ENCODE measurements at places on chromosomes 16 and 17. TPM values are rescaled to one million over a fixed set of nuclear protein-coding genes. Genes with fewer than 3 reads are reported as not detected.

DNA sequence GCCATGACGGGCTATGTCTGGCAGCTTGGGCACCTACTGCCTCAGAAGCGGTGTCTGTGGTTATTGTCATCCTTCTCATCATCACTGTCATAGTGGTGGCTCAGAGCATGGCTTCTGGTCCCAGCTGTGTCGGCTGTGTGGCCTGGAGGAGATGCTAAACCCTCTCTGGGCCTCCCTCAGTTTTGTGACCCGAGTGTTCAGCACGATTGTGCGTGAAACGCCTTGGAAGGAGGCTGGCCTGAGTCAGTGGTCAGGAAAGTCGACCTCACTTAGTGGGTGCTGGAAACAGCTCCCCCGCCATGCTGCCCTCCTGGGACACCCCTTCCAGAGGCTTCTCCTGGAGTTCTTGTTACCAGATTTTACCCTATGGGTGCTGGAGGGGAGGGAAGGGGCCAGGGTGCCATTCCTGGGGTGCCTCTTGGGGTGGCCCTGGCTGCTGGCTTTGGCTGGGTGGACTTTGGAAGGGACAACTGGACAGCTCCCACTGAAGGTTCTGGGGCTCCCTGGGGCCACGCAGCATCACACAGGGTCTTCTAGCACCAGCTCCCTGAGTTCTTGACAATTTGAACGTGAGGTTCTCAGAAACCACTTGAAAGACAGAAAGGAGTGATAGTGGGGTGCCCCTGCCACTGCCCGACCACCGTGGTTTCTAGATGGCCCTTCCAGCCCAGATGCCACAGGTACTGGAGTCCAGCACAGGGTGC lies 226.5 kb upstream of the GSE1 start:
- peaks cover 8% of the 10 kb centered on the region for H3K4me1 ChIP-seq
- no peak for DNase-seq
- no peak overlapping the region for H3K27ac ChIP-seq
- H3K27me3 ChIP-seq, result no peaks in the 10 kb centered on the region
- H3K36me3 ChIP-seq, result no peaks in the 10 kb centered on the region

- peak overlapping the region; percentile 93 for H3K27ac ChIP-seq
- H3K36me3 ChIP-seq, result peaks cover 76% of the 10 kb centered on the region
- DNase-seq, result no peak
- H3K27me3 ChIP-seq, result no peaks in the 10 kb centered on the region
- peaks cover 4% of the 10 kb centered on the region for H3K4me1 ChIP-seq
- H3K4me3 ChIP-seq, result no peak overlapping the region
Observed at GRCh38 chr17:915538-916201, 63.9 kb downstream of the NXN start.

DNA sequence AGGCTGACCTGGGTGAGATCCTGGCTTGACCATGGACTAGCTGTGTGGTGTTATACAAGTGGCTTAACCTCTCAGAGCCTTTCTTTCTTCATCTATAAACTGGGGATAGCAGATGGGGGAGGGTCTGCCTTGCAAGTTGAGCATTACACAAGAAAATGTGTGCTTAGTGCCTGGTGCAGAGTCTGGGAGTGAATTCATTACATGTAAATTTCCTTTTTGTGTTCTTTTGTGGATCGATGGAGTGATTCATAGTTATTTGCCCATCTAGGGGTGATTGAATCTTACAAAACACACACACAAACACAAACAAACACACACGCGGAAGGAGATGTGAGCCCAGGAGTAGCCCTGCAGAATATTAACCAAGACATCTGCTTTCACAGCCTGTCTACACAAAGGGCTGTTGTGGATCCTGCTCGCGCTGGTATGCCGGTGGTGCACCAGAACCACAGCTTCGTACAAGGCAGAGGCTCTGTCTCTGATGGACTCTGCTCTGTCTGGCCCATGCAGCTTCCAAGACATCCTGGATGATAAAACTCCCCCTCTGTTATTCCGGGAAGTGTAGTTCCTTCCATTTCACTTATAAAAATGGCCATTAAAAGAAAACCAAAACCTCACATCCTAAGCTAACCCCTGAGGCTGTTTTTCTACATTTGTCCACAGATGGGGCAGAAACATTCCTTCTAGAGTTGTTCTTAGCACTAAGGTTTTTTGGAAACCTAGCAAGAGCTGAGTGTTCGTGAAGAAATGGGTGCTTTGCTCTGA lies 86.1 kb downstream of the UTP18 start:
- DNase-seq, result no peak
- no peak overlapping the region for H3K27ac ChIP-seq
- H3K27me3 ChIP-seq, result no peaks in the 10 kb centered on the region
- H3K4me3 ChIP-seq, result no peak overlapping the region
- H3K36me3 ChIP-seq, result no peaks in the 10 kb centered on the region
- peaks cover 3% of the 10 kb centered on the region for H3K4me1 ChIP-seq

- no peaks in the 10 kb centered on the region for H3K4me1 ChIP-seq
- H3K27me3 ChIP-seq, result peaks cover 9% of the 10 kb centered on the region
- H3K36me3 ChIP-seq, result no peaks in the 10 kb centered on the region
Observed at GRCh38 chr17:33113276-33113990, 121.8 kb downstream of the SPACA3 start.

DNA sequence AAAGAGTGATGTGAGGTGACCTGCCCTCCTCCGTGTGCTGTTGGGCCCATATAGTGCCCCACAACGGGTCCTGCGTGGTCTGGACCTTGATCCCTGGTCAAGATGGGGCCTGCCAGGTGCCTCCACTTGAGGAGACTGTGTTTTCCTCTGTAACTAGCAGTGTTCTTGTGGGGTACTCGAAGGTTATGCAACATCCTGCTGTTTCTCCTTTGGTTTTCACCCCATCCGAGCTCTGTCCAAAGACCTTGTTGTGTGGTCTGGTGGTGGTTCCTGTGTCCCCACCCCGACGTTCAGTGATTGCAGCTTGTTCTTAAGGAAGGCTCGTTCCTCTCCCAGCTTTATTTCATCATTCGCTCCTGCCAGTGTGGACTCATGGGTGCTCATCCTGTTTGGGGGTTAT lies 38.7 kb upstream of the ZNF750 start:
- H3K4me1 ChIP-seq, result peaks cover 3% of the 10 kb centered on the region
- no peaks in the 10 kb centered on the region for H3K27me3 ChIP-seq
- H3K27ac ChIP-seq, result no peak overlapping the region
- no peak for DNase-seq

TCAP gene
- total RNA-seq, result 1.4 TPM

- peak; percentile 26 for DNase-seq
- peaks cover 53% of the 10 kb centered on the region for H3K36me3 ChIP-seq
- H3K4me1 ChIP-seq, result peaks cover 3% of the 10 kb centered on the region
- no peaks in the 10 kb centered on the region for H3K27me3 ChIP-seq
- H3K27ac ChIP-seq, result no peak overlapping the region
- H3K4me3 ChIP-seq, result no peak overlapping the region
Observed at GRCh38 chr17:59038734-59039133, 67.9 kb downstream of the TRIM37 start.

DNA sequence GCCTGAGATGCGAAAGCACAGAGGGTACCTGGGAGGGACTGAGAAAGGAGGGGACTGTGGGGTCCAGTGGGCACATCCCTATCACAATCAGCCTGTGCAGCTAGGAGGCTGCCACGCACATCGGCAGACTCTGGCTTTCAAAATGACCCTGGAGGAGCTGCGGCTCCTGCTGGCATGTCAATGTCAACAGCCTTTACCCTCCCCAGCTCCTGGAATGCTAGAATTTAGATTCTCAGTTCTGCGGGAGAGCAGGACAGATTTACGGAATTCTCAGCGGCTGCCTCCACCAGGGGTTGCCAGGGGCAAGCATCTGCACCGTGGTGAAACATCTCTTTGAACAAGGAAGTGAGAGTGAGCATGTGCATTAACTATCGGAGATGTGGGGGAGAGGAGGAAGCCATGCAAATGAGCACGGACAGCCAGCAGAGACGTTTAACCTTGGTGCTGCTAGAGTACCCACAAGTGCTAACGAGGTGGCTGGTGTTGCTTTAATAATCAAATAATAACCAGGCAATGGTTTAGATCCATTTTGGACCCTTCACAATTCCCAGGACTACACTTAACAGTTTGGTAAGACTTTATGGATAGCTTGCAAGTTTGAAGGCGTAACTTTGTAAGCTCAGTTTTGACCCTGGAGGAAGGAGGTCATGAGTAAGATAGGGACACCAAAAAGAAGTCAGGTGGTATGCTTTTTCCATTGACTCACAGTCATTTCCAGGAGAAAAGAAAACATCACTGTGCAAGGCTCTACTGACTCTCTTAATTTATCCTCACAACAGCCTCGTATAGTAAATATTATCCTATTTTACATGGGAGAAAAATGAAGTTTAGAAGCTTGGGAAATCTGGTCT lies 54.1 kb downstream of the XYLT1 start:
- peak; percentile 78 for DNase-seq
- peak overlapping the region; percentile 59 for H3K4me3 ChIP-seq
- H3K27me3 ChIP-seq, result no peaks in the 10 kb centered on the region

DNA sequence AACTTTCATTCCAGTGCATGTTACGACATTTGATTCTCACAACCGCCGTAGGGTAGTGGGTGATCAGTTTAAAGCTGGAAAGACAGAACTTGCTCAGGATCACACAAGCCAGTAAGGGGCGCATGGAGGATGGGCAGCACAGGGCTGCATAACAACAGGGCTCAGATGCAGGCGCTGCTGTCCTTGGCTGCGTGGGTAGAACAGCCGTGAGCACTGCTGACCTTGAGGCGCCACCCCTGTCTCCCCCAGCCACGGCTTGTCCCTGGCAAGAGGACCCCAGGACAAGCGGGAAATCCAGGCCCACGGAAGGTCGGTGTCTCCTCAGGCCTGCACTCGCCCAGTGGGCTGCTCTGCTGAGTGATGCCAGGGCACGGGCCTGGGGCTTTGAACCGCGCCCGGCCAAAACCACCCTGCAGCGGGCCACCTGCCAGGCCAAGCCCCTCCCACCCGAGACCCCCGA lies 84.7 kb downstream of the LMF1 start:
- H3K27ac ChIP-seq, result no peak overlapping the region
- no peaks in the 10 kb centered on the region for H3K4me1 ChIP-seq
- no peak overlapping the region for H3K4me3 ChIP-seq
- no peaks in the 10 kb centered on the region for H3K27me3 ChIP-seq
- H3K36me3 ChIP-seq, result no peaks in the 10 kb centered on the region

DNA sequence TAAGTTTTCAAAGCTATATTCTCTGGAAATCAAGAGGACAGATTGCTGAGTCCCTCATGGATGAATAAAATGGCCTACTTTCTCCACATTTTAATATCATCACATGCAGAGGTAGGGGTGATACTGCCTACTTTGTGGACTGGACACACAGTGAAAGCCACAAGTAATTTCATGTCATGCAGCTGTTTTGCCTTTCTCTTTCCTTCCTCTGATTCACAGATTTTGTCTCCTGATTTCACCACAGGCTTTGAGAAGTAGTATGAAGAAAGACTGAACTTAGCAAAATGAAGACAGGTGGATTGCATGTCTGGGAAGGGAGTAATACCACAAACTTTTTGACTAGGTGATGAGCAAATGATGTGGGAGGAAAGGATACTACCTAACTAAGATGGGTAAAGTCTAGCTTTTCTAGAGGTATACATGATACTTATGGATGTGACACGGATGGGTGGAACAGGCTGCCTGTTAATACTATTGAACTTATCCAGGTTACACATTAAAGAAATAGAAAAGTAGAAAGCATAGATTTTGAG lies 478.4 kb upstream of the GOT2 start:
- no peak overlapping the region for H3K27ac ChIP-seq
- DNase-seq, result no peak
- H3K36me3 ChIP-seq, result no peaks in the 10 kb centered on the region
- no peaks in the 10 kb centered on the region for H3K27me3 ChIP-seq
- H3K4me1 ChIP-seq, result peaks cover 9% of the 10 kb centered on the region

DNA sequence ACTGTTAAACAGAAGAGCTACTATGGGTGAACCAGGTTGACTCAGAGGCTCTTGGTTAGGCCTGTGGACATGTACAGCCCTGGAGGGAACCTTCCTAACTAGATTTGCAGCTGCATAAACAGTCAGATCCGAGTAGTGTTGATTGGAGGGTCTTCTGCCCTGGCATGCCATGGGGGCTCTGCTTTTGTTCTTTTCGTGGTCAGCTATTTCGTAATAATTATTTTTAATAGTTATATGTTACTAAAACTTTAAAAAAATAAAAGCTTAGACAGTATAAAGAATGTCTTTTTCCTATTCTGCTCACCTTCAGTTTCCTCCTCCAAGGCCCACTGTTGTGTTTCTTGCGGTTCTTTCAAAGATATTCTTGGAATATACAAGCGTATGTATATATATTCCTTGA lies 67.4 kb upstream of the CLEC18A start:
- H3K4me1 ChIP-seq, result no peaks in the 10 kb centered on the region
- no peak overlapping the region for H3K4me3 ChIP-seq
- no peak for DNase-seq
- H3K27ac ChIP-seq, result no peak overlapping the region
- peaks cover 12% of the 10 kb centered on the region for H3K36me3 ChIP-seq

TSC2 gene
- 192 TPM for total RNA-seq

SLC16A6 gene
- 1.5 TPM for total RNA-seq

GRCh38 chr17:64025732-64026294 lies 5.4 kb upstream of the ICAM2 start:
- DNase-seq, result peak; percentile 97
- H3K27ac ChIP-seq, result no peak overlapping the region
- H3K4me3 ChIP-seq, result no peak overlapping the region

GRCh38 chr16:66229651-66230050 lies 136.8 kb upstream of the CDH5 start:
- no peaks in the 10 kb centered on the region for H3K36me3 ChIP-seq
- H3K4me3 ChIP-seq, result no peak overlapping the region
- no peaks in the 10 kb centered on the region for H3K4me1 ChIP-seq
- no peak overlapping the region for H3K27ac ChIP-seq

GRAP gene
- total RNA-seq, result not detected

DNA sequence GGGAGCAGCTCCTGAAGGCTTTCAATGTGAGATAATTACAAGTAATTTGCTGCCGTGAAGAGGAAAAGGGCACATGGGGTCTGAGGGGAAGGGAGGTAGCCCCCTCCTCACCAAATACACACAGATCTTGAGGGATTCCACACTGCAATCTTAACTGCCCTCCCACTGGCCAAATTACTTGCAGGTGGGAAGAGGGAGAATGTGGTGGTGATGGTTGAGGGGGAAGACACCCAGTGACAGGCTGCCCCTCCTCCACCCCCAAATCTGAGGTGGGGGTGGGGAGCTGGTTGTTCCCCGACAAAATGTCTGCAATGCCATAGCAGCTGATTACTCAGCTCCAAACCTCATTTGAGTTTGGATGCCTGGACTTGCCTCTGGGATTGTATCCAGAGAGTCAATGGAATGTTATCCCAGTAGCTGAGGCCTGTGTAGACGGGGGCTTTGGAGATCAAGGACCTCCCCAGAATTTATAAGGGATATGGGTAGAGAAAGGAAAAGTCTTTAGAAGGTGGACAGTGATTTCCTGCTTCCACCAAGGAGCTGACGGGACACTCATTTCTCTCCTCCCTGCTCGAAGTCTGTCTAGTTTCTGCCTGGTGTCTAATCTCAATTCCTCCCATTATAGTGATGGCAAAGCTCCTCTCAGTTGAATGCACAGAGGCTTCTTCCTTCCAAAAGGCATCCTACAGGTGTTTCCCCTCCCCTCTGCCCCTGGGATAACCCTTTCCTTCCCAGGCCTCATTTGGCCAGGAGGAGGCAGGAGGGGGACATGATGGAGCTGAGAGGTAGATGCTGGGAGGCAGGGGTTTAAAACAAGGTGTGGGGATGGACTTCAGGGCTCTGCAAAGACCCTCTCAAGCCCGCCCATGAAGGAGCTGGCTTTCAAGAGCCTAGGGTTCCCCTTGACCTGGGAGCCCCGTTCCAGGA lies 8.7 kb downstream of the DLX4 start:
- peak; percentile 82 for DNase-seq
- H3K27me3 ChIP-seq, result peaks cover 63% of the 10 kb centered on the region
- H3K36me3 ChIP-seq, result no peaks in the 10 kb centered on the region
- H3K27ac ChIP-seq, result no peak overlapping the region
- H3K4me3 ChIP-seq, result no peak overlapping the region

ABCA9 gene
- not detected for total RNA-seq

Data from endodermal cell (in vitro differentiated cells).